ENCODE measurements at places on chromosomes 12 and 14.

DNA sequence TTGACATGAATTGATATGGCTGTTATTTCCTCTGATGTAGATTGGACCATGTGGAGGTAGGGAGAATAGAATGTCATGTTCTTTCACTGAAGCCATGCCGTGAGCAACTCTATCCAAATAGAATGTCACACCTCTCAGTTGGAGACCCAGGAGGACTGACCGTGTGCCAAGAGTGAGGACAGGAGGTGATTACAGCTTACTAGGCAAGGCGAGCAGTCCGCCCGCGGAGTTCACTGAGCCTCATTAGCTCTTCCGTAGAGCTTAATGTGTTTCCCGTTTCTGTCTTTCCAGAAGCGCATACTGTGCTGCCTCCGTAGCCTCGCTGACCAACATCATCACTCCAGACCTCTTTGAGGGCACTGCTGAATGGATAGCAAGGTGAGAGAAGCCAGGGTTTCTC is 45.6 kb downstream of the FNTB start:
- DNase-seq: no peak

DNA sequence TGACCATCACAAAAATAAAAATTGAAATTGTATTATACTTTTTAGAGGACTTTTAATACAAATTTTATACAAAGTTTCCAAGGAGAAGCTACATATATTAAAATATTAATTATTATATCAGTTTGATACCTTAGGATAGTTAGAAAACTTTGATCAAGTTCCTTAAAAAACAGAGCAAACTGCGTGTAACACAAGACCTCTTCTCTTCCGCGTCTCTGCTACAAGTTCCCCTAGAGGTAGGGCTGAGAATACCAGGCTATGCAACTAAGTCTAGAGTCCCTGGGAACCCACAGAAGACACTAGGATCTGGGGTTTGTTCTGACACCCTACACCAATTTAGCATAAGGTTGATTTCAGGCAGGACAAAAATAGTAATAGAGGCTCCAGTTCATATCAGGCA is 319.0 kb downstream of the FOXG1 start:
- no peak for DNase-seq

DNA sequence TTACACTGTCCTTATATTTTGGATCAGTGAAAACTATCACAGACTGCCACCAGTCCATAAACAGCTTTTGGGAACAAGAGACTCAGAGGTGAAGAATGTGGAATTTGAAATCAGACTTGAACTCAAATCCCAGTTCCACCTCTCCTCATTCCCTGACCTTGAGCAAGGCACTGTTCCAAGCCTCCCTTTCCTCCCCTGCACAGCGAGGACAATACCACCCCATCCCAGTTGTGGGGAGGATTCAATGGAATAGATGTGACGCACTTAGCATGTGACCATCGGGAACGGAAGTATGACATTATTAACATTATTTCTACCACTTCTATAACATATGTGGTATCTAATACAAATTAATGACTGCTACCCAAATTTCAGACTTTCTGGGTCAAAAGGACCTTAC is 63.5 kb downstream of the DPF3 start:
- DNase-seq: no peak

- no peak for DNase-seq
These were observed 100.7 kb downstream of the GPATCH2L start for GRCh38 chr14:76252471-76252870.

DNA sequence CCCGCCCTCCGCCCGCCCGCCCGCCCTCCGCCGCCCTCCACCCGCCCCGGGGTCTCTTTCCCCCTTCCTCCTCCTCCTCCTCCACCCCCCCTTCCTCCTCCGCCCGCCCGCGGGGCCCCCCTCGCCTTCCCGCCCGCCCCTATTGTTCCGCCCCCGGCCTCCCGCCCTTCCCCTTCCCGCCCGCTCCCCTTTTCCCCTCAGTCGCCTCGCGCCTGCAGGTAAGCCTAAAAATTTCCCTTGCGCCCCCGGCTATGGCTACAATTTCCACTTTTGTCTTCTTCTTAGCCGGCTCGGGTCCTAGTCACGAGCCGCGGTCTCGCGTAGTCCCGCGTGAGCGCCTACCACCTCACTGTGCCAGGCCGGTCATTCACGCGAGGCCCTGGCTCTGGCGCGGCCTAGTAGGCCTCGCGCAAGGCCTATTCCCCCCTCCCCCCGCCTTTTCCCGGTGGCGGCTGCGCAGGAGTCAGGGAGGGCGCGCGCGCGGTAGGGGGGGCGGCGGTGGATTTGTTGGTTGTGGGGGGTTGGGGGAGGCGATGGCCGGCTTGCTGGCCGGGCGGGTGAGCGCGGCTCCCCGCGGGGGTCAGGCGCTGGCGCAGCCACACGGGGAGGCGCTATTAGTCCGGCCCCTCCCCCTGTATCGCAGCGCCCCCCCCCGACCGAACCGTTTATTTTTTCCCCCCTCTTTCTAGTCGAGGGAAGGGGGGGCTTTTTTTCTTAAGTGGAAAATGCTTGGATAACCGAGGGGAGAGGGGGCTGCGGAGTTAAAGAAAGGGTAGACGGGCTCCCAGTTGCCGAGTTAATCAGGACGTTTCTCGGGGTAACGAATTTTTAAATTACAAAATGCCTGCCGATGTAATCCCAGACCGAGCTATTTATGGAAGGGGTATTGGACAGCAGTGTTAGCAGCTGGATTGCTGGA is 516 bp downstream of the PCBP2 start:
- DNase-seq: peak; percentile 69

GRCh38 chr12:77943466-77943865 is 112.8 kb downstream of the NAV3 start:
- DNase-seq: no peak

DNA sequence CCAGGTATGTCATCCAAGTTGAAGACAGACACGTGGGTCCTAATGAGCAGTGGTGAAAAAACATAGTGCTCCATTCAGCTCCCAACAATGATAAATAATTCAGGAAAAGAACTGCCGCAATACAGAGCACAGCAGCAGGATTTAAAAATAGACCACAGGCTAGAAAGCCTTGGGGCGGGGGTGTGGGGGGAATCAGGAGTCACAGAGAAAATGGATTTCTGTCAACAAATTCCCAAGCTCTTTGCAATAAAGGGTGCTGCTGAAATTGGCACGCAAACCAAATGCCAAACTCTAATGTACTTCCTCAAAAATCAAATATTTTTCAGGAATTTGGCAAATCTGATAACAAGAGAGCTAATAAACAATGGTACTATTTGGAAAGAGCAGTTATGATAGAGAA is 58.6 kb downstream of the R3HDM2 start:
- DNase-seq: no peak

- no peak for DNase-seq
These were observed 25.6 kb downstream of the TCTN1 start for GRCh38 chr12:110639336-110640141.

- DNase-seq: no peak
These were observed 235.1 kb upstream of the PWP1 start for GRCh38 chr12:107450541-107450940.

Data from omental fat pad (tissue), 4 donors.